Hindlimb muscle (tissue), 1 donor: ENCODE measurements at places on chromosomes 4 and X. TPM values are rescaled to one million over a fixed set of nuclear protein-coding genes. Genes with fewer than 3 reads are reported as not detected.

GRCh38 chr4:176409627-176410026 lies 89.9 kb downstream of the SPCS3 start:
- no peak for DNase-seq

DNA sequence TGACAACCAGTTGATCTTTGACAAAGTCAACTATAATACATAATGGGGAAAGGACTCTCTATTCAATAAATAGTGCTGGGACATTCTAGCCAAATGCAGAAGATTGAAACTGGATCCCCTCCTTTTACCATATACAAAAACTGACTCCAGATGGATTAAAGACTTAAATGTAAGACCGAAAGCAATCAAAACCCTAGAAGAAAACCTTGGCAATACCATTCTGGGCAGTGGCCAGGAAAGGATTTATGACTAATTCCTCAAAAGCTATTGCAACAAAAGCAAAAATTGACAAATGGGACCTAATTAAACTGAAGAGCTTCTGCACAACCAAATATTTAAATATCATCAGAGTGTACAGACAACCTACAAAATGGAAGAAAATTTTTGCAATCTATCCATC lies 185.1 kb downstream of the NPNT start:
- DNase-seq = no peak

DNA sequence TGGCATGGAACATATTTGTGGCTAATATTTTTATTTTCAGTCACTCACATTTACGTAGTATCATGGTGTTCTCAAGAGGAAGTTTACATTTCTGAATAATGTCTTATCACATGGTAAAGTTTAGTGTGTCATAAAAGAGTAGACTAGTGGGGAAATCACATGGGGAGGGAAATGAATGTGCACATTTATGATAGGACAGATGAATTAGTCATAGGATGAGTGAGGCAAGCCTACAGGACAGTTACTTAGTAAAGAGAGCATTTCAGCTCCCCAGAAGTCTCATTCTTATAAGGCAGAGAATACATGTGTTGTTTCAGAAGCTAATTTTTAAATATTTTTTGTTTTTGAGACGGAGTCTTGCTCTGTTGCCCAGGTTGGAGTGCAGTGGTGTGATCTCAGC lies 6.2 kb downstream of the GK start:
- no peak for DNase-seq

- DNase-seq = peak; percentile 59
These were observed 771 bp upstream of the RBPJ start for GRCh38 chr4:26319949-26320537.

DNA sequence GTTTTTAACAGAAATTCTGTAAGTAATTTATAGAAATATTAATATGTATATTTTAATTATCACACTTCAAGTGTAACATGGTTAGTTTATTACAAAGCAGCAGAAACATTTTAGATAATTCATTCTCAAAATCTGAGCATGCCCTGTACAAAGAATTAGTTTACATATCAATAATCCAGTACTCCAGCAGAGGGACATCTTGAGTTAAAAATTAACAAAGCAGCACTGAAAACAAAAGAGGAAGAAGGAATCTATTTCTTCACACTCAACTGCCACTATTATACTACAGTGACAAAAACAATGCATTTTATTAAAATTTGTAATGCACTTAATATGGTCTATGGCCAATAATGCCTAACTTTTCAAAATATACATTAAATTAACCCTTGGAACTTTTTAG lies 179.1 kb upstream of the KLHL4 start:
- no peak for DNase-seq

SERTM2 gene
- 1.5 TPM for polyA plus RNA-seq

DNA sequence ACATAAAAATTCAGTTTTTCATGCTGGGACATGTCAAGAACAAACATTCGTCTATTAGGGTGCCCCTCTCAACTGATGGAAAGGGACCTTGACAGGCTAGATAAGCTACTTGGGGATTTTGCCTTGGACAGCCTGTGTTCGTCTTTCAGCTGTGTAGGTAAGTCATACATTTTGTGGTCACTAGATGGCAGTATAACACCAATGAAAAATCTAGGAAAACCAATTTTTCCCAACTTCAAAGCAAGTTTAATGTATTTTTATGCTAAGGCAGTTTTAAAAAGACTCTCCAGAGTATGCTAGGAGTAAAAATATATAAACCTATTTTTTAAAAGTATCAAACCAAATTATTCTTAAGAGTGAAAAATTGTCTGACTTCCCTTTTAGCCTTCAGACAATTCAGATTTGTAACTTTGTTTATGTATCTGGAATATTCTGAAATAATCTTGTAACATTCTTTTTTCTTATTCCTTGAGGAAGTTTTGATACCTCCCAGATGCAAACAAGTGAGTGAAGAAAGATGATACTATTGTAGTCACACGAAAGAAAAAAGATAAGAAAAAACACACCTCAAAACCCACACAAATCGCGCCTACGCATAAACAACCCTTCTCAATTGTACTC lies 158.3 kb downstream of the CPE start:
- peak; percentile 69 for DNase-seq

TMPRSS11D gene
- 0.08 TPM for polyA plus RNA-seq

DNA sequence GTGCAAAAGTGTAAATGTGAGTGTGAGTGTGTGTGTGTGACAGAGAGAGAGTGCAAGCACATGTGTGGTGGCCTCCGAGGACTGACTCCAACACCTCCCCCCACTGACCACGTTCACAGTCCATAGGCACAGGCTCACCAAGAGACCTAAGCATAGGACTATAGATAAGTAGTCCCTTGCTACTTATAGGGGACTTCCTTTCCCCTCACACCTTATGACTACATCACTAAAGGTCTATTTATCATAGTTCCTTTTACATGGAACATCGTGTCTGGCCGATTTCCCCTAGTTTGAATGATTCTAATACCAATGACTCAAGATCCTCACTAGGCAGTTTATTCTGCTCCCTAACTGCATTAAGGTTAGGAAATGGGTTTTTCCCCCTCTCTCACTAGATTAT lies 17.8 kb downstream of the FRMPD3 start:
- no peak for DNase-seq

- no peak for DNase-seq
These were observed 585.7 kb downstream of the ZNF674 start for GRCh38 chrX:45959567-45959966.

GRCh38 chr4:138740816-138741745 lies 274.5 kb upstream of the NOCT start:
- no peak for DNase-seq

- DNase-seq = no peak
These were observed 202.5 kb downstream of the PALLD start for GRCh38 chr4:168699224-168699878.

- no peak for DNase-seq
These were observed 13.8 kb downstream of the ATP10D start for GRCh38 chr4:47498899-47499298.

DNA sequence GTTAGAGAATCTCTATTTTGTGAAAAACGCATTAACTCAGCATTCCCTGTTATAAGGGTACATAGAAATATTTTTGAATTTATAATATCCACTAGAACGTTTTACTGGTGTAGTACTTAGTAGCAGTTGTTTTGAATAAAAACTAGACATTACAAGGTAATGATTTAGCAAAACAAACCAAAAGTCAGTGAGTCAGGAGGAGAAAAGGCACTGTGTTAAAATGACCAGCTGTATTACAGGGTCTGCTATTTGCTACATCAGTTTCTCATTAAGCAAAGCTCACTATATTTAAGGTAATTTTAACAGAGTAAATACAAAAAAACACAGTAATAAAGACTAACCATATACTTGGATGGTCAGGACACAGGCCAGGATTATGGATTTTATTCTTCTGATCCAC lies 152.8 kb downstream of the RASL11B start:
- no peak for DNase-seq

DNA sequence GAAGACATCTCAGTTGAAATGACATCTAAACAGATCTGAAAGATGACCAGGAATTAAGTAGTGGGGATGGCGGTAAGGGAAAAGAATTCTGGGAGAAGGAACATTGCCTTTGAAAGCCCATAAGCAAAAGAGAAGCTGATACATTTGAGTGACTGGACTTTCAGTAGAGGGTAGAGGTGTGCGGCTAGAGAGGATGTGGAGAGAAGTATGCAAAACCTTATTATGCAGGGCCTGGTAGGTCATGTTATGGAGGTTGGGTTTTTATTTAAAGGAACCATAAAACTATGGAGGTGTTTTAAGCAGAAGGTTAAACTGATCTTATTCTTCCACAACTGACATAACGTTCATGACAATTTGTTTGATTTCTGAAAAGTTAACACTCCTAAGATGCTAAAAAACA lies 36.3 kb downstream of the RPS6KA3 start:
- no peak for DNase-seq

ARSD gene
- 9.4 TPM for polyA plus RNA-seq

MAGEB6 gene
- not detected for polyA plus RNA-seq

CYBB gene
- 22.6 TPM for polyA plus RNA-seq

DNA sequence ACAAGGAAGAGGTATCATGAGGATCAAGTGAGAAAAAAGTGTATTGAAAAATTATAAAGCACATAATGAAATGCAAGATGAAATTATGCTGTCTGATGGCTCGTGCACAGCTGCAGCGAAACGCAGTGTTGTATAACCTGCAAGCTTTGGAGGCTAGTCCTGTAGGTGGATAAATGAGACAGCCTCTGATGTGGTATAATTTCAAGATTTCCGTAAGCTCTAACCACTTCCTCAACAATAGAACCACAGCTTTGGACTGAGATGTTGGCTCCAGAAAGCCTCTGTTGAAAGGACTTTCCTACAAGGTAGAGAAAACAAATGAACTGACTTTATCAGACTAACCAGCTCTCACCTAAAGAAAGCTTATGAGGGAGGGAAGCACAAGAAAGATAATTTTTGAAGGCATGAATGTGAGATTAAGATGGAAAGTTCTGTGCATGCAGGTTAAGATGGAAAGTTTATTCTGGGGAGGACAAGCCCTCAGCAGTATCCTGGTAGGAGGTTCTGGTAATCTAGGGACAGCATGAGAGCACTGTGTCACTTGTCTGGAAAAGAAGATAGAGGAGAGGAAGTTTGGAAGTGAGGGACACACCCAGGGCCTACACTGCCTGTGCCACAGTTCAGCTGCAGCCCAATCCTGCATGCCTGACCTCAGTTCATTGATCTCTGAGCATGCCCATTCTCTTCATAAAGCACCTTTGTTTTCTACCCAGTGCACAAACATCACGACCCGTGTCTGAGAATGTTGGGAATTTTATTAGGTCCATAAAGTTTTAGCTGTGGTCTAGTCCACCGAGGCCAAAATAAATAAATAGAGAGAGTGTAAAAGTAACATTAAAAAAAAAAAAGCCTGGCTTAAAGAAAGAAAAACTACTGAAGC lies 161.5 kb upstream of the SFRP2 start:
- DNase-seq = no peak

- DNase-seq = no peak
These were observed 518 bp upstream of the FAM241A start for GRCh38 chr4:112144546-112145325.

GRCh38 chr4:11415409-11416070 lies 13.2 kb downstream of the HS3ST1 start:
- DNase-seq = no peak

TFDP3 gene
- not detected for polyA plus RNA-seq

SH3BGRL gene
- polyA plus RNA-seq = 63.6 TPM

DNA sequence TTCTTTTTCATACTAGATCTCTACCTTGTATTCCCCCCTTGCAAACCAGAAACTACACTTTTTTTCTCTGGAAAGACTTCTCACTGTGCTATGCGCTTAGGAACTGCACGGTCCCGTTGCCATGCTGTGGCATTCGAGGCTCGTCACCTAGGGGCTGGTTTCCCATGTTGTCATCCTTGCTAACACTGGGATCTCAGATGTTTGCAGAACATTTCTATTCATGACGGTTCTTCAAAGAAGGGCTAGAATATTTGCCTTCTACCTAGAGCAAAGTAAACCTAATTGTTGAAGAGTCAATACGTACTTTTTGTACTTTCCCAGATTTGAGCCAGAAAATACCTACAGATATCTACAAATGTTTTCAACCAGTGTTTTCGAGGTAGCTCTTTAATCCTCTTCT lies 41.0 kb downstream of the RS1 start:
- no peak for DNase-seq

DNA sequence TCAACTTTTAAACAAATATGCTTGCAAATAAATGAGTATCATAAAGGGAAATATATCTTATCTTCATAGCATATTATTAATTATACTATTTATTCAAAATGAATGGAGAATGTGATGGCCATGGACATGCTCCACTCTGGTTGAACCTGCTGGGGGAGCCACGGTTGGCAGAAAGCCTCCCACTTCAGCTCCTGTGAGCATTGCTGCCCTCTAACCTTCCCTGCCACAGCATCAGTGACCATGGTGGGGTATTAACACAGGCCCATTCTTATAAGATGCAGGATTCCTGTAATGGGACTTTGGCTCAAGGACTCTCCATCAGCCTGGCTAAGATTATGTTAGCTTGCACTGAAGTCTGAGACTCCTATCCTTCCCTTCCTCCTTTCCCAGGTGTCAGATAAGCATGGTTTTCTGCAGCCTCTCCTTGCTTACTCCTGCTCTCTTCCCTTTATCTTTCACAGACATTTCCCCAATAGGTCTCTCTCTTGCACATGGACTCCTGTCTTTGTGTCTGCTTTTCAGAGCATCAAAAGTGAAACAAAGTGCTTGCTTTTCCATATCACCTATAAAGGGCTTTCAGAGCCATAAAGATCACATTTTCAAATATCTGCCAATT lies 4.9 kb upstream of the ABRAXAS1 start:
- no peak for DNase-seq

KLB gene
- 0.50 TPM for polyA plus RNA-seq

DNA sequence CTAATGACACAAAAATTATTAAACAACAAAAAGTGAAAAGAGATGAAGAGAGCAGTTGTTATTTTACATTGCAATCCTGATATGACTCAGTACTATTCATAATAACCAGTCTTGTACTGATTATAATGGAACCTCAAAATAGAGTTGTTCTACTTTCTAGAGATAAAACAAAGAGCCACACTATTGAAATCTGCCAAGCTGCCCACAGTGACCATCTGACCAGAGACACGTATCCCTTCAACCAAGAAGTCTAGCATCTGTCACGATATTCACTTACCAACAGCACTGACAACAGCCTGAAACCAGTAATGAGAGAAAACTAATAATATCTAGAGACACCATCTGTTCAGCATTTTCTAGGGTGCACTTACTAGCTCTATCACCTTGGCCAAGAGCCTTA lies 466.7 kb downstream of the NKX6-1 start:
- no peak for DNase-seq

GRCh38 chr4:184536065-184536880 lies 61.9 kb upstream of the IRF2 start:
- DNase-seq = no peak

DNA sequence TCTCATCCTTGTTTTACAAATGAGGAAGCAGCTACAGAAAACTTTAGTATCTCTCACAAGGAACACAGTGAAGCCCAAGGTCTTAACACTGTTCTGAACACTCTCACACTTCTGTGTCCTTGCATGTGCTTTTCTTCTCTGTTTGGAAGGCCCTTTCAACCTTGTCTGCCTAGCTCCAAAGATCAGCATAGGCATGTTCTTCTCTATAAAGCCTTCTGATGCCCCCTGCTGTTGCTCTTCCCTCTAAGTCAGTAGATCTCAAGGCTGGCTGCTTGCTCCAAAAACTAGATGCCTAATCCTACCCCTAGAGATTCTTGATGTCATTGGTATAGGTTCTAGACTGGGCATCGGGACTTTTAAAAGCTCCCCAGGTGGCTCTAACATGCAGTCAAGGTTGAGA lies 5.9 kb downstream of the APOO start:
- DNase-seq = peak; percentile 61

CTPS2 gene
- polyA plus RNA-seq = 20.8 TPM
